ENCODE measurements at places on chromosomes 5 and 9.

- DNase-seq, result no peak
Observed at GRCh38 chr5:163649514-163649913, 144.1 kb downstream of the MAT2B start.

- DNase-seq, result no peak
Observed at GRCh38 chr5:118984602-118985001, 3.7 kb downstream of the DTWD2 start.

DNA sequence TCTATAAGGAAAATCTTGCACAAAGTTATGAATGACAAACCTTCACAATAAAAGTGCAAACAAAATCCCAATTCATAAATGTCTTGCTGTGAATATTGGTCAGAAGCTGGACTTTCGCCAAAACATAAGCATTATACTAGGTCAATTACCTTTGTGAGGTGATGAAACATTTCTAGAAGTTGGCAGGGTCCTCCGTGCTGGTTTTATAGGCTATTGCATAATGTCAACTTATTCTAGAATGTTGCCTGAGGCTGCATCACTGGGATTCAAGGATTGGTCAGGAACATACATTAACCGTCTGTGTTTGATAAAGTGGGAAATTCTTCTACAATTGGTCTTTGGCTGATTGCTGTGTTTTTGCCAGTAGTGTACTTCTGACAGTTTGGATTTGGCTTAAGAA lies 49.8 kb upstream of the PALM2AKAP2 start:
- no peak for DNase-seq

DNA sequence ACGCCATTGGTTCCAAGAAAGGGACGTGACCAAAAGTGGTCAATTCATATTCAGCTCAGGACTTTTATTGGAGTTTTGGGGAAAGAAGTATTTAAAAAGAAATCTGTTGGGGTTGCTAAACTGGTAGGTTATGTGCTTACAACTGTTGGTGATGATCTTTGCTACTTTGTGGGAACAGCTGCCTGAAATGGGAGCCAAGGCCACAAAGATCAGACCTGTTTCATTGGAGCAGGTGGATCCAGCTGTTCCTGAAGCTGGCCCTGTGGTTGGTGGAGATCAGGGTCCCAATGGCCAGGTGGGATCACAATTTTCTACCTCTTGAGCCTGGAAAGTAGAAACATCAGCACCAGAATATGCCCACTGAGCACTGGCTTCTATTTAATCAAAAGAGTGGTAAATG lies 144.5 kb downstream of the PSAT1 start:
- DNase-seq, result no peak
